Stimulated activated CD8-positive, alpha-beta memory T cell treated with anti-CD3 and anti-CD28 coated beads, Interleukin-12 subunit alpha, Interleukin-12 subunit beta, amount 100 ng/mL, for 4 hours (primary cell): ENCODE measurements at places on chromosomes 2 and 18.

DNA sequence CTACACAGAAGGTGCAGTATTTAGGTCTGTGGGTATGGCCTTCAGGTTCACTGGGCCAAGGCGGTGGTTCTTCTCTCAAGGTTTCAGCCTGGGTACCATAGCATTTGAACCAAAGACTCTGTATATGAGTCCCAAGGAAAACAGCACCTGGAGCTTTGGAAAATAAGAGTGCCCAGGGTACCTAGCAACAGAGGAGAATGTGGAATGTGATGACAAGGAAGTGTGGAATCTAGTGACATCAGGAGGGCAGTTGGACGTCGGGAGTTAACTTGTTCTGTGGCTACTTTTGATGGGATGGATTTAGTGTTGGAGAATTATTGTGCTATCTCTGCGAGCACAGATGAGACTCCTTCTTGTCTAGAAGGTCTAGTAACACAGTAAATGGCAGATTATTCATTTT is 201.2 kb downstream of the NOL4 start:
- no peak for DNase-seq

- DNase-seq, result no peak
These were observed 5.3 kb downstream of the LOXL3 start for GRCh38 chr2:74548285-74548899.

GRCh38 chr2:162840598-162841246 is 2.2 kb upstream of the KCNH7 start:
- DNase-seq, result no peak

DNA sequence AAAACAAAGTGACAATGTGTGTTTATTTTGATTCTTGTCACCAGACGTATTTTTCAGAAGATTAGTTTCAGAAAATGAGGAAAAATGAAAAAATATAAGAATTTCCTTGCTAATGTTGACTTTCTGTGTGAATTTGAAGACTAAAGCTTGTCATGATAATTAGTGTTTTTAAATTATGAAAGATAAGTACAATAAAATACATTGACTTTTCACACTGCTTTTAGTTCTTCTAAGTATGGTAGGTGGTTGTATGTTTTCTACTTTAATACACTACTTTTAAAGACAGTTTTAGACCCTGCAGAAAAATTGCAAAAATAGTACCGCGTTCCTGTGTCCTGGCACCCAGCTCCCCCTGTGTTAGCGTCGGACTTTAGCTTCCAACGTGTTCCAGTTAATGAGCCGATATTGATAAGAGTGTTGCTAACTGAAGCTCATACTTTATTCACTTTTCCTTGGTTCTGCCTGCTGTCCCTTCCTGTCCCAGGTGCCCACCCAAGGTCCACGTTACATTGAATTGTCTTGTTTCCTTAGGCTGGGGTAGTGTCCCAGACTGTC is 695 bp downstream of the RBFA start:
- DNase-seq, result no peak

DNA sequence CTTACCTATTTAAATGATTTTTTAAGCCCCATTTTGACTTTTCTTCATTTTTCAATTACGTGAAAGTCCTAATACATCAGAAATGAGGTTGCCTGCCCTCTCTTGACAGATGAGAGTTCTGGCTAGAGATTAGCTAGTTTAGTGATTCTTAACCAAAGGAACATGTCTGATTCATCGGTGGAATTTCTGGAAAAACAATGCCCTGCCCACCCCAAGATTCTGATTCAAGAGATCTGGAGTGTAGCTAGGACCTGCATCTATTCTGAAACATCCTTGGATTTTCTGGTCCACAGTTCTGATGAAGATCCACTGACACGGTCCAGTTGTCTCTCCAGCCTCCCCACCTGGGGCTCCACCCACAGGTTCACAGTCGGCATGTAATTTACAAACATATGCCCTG is 111.2 kb downstream of the KLF7 start:
- DNase-seq, result no peak

DNA sequence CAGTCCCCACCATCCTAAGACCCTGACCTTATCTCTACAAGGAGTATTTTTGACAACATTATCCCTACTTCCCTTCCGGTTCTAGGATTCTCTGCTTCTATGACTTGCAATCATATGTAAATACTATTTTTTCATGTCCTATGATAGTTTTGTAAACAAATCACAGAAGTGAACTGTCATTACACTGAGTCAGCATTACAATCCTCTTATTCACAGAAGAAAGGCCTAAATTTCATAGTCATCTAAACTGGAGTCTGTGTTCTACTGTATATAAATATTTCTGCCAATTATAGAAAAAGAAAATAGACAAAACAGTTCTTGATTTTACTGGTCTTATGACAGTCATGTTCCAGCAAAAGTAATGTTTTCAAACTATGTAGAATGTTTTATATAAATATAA is 265.1 kb downstream of the NCKAP5 start:
- no peak for DNase-seq
